HEK293T (cell line): ENCODE measurements at places on chromosomes 6 and 20.

- no peak for DNase-seq
Observed at GRCh38 chr6:116366740-116367275, 3.9 kb upstream of the DSE start.

- peak; percentile 54 for DNase-seq
Observed at GRCh38 chr6:47631269-47631772, 67.1 kb upstream of the ADGRF4 start.

- DNase-seq = no peak
Observed at GRCh38 chr6:91566467-91566866, 979.6 kb upstream of the MAP3K7 start.

DNA sequence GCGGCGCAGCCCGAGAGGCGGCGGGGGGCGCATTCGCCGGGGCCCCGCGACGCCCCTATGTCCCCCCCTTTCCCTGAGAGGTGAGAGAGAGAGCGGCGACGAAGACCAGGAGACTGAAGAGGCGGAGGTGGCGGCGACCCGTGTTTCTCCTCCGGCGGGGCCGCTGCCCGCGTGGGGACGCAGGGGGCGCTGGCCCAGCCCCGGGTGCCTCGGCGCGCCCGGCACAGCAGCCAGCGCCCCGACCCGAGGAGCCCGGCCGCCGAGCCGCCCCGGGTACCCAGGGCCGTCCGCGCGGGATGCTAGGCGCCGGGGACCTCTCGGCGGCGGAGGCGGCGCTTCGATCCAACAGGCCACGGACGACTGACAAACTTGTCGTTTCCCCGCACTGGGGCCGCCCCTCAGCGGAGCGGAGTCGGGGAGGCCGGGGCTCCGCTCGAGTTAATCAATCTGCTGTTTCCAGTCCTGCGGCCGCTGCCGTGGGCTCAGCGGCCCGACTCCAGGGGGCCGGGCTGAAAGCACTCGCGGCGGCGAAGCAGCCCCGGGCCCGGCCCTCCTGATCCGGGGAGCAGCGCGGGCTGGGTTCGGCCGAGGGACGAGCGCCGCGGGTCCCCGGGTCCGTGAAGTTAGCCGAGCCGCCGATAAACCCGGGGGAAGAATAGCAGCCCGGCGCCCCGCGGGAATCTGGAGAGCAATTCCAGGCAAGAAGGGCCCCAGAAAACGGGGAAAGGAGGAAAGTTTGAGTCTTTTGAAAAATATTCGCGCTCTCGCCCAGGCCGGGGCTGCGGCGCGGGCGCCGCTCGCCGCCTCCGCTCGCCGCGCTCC is 631 bp downstream of the MDGA1 start:
- DNase-seq = peak; percentile 46

DNA sequence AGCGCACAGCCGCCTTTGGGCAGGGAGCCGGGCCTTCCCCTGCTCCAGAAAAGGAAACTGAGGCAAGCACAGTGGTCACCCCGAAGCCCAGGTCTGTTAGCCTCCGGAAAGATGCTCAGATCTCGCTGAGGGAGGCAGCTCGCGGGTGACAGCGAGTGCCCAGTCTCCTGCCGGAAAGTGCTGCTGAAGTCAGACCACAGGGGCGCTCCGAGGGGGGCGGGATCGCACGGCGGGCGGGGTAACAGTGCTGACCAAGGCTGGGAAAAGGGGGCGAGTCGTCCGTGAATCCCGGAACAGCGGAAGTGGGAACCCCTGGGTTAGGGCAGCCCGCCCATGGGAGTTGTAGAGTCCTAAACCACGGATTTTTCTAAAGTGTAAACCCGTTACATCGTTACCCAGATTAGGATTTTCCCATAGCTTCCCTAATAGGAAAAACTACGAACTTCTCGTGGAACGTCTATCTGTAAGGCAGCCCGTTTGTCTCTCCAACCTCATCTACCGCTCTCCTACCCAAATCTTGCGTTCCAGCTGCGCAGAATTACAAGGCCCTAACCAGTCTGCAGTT is 504 bp downstream of the VPS16 start:
- peak; percentile 67 for DNase-seq

DNA sequence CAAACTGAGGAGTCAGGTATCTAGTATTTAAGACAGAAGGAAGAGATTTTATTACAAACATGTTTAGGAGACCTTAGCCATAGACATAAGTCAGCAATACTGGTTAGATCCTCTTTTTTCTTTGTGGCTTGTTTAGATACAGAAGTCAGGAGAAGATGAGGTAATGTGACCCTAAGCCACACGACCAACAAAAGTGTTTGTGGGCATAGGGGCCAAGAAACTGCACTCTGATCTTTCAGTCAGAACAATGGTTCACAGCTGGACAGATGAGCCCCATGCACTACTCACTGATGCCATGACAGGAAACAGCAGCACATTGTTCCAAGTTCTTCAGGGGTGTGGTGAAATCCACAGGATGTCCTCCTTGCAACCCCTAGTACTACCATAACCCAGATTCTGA is 238.5 kb upstream of the RAB32 start:
- no peak for DNase-seq

GRCh38 chr6:86595641-86596040 is 341.7 kb upstream of the HTR1E start:
- no peak for DNase-seq

GRCh38 chr6:79872986-79873385 is 74.4 kb downstream of the ELOVL4 start:
- no peak for DNase-seq

- no peak for DNase-seq
Observed at GRCh38 chr6:45376310-45377042, 1.3 kb downstream of the SUPT3H start.

DNA sequence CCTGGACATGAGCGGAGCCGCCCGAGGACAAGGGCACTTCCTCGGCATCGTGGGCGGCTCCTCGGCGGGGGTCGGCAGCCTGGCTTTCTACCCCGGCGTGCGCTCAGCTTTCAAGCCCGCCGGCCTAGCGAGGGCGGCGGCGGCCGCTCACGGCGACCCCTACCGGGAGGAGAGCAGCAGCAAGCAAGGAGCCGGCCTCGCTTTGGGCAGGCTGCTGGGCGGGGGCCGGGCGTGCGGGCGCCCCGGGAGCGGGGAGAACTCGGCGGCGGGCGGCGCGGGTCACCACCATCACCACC is 6.7 kb downstream of the PRDM13 start:
- DNase-seq = peak; percentile 69

DNA sequence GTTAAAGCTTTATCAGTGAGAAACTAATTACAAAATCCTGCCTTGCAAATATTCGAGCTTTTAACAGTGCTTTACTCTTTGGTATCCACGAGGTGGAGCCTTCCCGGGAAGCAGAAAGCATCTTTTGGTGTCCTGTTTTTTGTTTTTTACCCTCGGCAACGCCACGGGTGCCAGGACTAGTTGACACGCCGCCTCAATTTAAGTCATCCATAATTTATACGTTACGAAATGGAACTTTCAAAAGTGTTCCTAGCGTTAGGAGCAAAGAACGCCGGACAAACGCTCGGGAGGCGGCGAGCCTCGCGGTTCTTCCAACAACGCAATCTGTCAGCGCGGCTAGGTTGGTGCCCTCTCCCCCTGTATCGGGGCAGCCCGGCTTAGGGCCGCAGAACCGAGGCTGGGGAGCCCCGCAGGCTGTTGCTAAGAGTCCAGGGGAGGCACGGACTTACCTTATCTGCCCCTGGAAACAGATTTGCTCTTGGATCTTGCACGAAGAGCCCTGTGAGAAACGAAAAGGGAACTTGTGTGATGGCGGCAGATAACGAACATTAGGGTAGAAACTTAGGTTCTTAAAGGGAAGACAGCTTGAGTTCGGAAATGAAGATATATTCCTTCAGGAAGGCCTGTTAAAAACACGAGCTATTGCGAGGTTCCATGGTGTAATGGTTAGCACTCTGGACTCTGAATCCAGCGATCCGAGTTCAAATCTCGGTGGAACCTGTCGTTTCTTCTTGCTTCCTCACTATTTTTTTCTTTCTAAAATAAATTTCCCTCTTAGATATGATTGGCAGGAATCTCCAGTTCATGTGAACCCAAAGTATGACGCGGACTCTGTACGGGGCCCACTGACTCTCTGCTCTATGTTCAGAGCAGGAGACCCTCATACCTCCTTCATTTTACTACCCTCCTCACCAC is 46.2 kb upstream of the ZNF184 start:
- DNase-seq = peak; percentile 63

GRCh38 chr6:32983964-32984621 is 15.7 kb downstream of the BRD2 start:
- no peak for DNase-seq

DNA sequence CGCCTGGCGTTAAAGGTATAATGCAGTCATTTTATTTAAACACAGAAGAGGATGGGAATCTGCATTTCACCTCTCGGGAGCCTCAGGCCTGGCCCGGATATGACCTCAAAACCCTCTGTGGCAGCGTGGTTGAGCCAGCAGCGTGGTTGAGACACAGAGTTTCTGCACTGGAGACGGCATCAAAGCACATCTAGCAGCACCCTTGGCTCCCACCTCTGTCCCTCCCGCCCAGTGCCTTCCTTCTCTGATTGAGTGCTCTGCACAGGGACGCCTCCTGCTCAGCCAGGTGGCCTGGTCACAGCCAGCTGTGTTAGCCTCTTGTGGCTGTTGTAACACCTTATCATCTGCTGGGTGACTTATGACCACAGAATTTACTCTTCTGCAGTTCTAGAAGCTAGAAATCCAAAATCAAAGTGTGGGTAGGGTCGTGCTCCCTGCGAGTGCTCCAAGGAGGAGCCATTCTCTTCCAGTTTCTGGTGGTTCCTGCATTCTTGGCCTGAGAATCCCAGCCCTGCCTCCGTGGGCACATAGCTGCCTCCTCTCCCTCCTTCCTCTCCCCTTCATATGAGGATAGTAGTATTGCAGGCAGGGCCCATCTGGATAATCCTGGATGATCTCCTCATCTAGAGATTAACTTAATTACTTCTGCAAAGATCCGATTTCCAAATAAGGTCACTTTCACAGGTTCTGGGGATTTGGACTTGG is 156.7 kb downstream of the SYCP2 start:
- no peak for DNase-seq

DNA sequence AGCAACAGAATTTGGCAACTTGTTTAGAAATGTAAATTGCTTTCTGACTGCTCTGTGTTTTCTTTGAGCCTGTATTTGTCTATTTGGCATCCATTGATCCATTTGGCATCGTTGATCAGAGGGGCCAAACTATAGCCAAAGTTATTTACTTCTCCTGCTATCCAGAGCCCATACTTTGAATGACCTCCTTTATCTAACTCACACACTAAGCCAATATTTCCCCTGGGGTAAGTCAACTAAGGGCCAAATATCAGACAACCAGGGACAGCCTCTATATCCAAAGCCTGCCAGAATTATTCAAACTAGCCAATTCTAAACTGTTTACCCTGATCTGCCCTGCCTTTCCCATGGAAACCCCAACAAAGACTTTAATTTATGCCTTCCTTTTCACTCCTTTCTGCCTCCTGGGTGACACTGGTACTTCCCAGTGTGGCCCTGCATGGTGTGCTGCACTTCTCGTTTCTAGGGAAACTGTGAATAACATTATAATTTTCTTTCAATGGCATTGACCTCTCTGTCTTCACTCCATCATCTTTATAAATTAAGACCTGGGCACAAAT is 19.8 kb upstream of the ZNF184 start:
- no peak for DNase-seq

- no peak for DNase-seq
Observed at GRCh38 chr20:889932-890463, 26.1 kb downstream of the ANGPT4 start.

GRCh38 chr6:132495604-132496079 is 17.3 kb downstream of the STX7 start:
- DNase-seq = no peak

DNA sequence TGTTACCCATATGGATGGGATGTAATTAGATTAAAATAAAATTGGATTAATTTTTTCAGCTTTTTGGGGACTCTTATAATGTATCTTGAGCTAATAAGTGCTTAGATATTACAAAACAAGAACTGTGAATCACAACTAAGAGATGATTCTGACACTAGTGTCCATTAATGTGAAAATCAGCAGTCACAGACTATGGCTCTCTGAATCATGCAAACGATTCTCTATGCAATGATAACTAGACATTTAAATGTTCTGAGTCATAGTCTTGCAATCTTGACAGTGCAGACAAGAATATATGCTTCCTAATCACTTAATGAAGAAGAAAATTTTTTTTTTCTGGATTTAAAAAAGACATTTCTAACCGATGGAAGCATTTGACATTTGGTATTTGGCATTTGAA is 82.2 kb upstream of the OPRM1 start:
- no peak for DNase-seq

DNA sequence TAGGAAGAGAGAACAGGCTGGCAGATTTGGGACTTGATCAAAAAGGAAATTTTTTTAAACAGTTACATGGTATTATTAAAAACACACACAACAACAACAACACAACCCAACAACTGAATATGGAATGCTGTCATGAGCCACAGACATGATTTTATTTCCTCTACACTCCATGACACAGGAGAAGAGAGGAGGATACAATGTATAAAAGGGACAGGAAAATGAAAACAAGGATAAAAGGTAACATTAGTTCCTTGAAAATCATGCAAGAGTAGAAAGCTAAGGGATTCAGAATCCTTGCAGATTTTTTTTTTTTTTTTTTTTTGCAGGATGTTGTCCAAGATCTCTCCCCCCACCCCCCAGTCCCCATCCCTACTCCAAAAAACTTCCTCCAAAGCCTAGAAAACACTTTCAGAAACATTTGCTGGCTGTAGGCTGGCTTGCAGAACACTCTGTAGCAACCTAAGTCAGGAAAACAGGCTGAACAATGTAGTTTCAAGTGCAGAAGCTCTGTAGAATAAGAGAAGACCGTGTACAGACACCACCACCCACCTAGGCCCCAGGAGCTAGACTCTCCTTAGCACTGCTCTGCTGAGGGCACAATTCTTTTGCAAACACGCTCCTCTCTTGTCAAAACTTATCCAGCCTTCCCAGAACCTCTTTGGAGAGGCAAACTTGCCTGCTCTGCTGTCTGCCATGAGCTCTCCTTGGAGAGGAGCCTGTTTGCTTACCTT is 845 bp downstream of the ZMYND8 start:
- no peak for DNase-seq

- peak; percentile 64 for DNase-seq
Observed at GRCh38 chr6:107115695-107116327, 496 bp upstream of the BEND3 start.

DNA sequence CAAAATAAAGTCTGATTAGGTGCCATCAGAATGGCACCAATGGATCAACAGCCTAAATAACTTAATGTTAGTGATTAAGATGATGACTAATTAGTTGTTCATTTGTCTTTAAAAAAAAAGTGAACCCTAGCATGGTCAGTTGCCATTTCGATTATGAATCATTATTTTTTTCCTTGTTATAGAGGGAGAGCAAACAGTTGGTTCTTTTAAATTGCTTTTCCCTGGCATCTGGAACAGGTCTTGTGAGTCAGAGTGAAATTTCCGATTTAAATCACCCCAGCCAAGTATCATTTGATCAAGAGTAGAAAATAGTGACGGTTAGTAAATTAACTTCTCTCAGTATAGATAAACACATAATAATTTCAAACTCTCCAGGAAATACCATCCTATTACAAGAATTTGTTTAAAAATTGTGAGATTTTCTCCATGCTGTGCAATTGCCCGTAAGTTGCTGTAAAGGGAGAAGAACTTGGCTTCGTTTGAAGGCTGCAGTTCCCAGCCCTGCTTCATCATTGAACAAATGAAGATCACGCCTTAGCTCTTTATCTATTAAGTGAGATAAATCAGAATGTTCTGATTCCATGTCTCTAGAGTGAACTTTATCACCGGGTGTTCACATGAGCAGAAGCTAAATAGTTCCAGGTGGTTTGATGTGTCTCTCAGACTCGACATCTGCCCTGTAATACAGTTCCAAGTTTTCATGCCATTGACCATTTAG is 741.3 kb downstream of the DOK5 start:
- no peak for DNase-seq
